MG63 (cell line): ENCODE measurements at places on chromosomes 13 and 19.

DNA sequence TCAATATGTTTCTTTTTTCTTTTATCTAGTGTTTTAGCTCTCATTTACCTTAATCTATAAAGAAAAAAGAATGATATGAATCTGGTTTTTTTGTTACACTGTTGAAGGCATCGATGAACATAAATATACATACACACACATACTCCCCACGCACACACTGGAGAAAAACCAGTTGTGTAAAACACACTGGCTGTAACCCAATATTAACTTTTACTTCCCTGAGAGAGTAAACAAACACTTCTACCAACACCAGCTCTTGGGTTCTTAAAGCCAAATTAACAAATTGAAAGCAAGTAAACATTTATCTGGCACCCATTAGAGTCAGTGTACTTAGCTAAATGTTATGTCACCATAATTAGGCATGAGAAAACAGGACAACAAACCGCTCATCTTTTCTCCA, 145.7 kb downstream of the ABCC4 start:
- no peak for DNase-seq

GRCh38 chr13:46389457-46390451, 2.7 kb upstream of the RUBCNL start:
- no peak for DNase-seq

GRCh38 chr13:99983499-99984401, 2.2 kb downstream of the ZIC2 start:
- DNase-seq: peak; percentile 88

- DNase-seq: peak; percentile 98
Measured at GRCh38 chr19:55526216-55527196, 10.4 kb downstream of the SBK2 start.

GRCh38 chr13:94829185-94829836, 117.0 kb upstream of the SOX21 start:
- no peak for DNase-seq

DNA sequence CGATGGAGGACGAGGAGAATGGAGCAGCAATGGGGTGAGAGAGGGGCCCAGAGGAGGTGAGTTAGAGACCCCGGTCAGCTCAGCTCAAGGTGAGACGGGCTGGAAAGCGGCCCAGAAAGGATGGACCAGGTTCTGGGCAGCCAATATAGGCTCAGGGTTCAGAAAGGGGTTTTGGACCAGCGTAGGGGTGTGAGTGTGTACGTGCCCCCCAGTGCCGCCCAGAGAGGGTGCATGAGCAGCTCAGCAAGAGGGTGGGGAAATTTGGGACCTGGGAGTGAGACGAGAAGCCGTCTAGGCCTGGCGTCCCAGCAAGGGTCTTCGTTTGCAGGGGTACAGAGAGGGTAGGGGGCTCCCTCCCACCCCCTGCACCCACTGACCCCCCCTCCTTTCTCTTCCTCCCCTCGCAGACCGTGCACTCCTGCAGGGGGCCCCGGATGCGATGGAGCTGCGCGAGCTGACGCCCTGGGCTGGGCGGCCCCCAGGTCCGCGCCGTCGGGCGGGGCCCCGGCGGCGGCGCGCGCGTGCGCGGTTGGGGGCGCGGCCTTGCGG, 12.1 kb downstream of the FUT6 start:
- no peak for DNase-seq
